ENCODE measurements at places on chromosomes 7 and 10.

GRCh38 chr7:51551070-51551469, 234.5 kb upstream of the COBL start:
- DNase-seq: no peak

DNA sequence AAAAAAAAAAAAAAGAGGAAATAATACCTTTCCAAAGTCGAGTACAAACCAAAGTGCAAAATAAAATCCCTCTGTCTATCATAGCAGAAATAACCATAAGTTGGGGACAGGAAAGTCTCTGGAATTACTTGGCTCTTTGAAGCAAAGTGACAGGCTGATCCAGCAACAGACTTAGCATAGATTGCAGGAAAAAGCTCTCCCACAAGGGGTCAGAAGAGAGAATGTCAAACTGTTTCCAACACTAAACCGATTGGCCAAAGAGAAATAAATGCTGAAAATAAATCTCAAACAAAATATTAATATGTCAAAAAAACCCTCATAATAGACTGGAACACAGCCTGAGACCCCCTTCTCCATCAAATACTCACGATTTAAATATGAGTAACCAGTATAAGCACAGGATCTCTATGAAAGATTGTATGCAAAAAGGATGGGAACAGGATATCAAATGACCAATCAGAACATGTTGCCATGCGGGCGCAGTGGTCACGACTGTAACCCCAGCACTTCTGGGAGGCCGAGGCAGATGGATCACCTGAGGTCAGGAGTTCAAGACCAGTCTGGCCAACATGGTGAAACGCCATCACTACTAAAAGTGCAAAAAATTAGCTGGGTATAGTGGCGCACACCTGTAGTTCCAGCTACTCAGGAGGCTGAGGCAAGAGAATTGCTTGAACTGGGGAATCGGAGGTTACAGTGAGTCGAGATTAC, 1000.7 kb upstream of the LRRN3 start:
- no peak for DNase-seq

DNA sequence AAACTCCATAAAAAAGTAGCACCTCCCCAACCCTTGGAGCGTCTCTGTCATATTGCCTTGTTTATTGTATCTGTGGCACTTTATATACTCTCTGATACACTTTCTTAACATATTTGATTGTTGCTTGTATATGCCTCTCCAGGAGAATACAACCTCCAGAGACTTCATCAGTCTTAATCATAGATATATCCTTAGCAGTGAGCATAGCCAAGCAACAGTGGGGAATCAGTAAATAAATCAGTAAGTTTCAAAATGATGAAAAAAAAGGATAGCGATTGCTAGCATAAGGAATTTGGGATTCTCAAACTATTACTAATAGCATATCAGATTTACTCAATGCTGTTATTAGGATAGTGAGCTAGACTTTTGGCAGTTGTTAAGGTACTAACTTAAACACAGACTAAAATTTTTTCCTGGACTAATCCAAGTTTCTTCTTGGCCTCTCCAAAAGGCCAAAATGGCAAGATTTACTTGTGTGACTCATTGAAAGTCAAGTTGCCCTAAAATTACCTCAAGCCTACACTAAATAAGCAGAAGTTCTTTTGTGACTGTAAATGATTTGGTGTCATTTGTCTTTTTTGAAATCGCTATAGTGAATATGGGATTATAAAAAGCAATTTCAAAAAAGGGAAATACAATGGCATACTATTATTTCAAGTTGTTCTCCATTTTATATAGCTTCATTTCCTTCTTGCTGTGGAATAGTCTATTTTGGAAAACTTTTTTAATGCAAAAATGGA, 177.9 kb downstream of the CHN2 start:
- no peak for DNase-seq

DNA sequence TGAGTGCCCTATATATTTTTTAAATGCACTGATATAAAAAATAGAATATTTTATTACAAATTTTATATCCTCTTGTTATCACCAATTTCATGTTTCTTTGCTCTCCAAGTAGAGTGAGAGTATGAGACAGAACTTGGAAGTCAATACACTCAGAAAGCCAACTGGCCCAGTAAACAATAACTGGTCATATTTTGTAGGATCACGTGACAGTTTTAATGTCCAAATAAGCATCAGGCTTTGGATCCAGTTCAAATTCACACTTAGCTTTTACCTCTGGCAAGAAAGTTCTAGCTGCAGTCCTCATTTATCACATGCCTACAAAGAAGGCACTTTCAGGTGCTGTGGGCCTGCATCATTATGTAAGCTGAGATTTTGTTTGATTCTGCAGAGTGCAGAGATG, 21.6 kb upstream of the TPK1 start:
- DNase-seq: no peak

GRCh38 chr10:14306190-14306589, 24.5 kb downstream of the FRMD4A start:
- no peak for DNase-seq

DNA sequence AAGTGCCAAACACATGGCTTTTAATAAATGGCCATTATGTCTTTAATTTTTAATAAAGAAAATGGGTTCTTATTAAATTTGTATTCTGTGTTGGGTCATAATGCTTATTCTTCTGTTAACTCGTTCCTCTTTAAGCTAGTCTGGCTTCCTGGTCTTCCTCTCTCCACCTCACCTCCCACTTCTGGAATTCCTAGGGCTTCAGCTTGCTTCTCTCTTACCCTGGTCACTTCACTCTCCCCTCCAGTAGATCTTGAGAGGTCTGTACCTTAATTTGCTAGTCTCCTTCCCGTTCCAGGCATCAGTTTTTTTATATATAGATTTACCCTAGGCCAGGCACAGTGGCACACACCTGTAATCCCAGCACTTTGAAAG, 111.2 kb downstream of the RALA start:
- no peak for DNase-seq

- no peak for DNase-seq
These were observed at the start of gene IGF2BP3 for GRCh38 chr7:23470330-23471105. Gene IGF2BP3 (minus strand): TSS chr7:23470491. CDS start chr7:23470110, 381 bp downstream.
